ENCODE measurements at places on chromosomes 1 and 21. TPM values are rescaled to one million over a fixed set of nuclear protein-coding genes. Genes with fewer than 3 reads are reported as not detected.

The SPATA46 gene
- 0.06 TPM for polyA plus RNA-seq

The CD1D gene
- polyA plus RNA-seq: 6.3 TPM

DNA sequence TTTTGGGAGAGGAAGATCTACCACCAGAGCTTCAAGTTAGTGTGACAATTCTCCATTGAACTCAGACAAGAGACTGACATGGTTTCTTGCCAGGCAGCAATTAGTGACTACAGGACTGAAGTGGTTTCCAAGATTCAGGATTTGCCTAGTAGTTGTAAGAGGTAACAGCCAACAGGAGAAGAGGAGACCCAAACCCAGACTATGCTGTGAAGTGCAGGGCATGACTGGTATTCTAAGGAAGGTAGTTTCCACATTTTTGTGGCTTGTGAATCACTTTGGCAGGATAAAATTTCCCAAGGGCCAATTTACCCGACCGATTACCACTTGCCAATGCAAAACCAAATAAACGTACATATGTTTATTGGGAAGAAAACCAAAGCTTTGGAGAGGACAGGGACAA lies 14.7 kb upstream of the RAP1A start:
- DNase-seq: no peak

- peak; percentile 62 for DNase-seq
Measured at GRCh38 chr1:43565600-43566360, 35.1 kb downstream of the PTPRF start.

- no peak for DNase-seq
Measured at GRCh38 chr1:211705467-211706091, 30.2 kb upstream of the NEK2 start.

- DNase-seq: no peak
Measured at GRCh38 chr1:198657550-198658064, 18.8 kb downstream of the PTPRC start.

GRCh38 chr1:14567056-14567455 lies 31.4 kb upstream of the KAZN start:
- no peak for DNase-seq
